ENCODE measurements at places on chromosomes 16 and 17.

DNA sequence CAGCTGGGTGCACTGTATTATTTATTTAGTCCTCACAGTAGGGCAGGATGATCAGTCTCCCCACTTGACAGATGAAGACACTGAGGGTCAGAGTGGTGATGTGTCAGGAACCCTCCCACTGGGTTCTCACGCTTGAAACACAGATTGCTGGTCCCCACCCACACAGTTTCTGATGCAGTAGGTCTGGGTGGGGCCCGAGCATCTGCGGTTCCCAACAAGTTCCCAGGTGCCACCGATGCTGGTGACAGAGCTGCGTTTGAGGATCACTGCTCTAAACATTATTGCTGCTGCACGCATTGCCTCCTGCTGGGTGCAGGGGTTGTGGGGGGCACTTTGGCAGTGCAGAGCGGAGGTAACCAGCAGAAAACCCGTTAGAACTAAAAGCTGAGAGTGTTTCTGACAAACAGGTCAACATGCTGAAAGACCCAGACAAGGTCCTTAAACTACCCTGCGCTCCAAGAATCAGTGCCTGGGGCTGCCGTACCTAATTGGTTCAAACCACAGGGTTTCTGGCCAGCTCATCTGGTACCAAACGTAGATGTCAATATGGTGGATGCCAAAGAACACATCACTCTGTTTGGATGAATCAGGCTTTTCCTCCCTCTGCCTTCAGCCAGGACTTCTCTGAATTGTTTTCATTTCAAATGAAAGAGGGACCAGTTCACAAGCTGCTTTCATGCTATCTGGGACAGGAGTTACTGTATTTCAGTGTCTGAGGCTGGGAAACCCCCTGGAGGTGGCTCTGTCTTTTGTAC, 76.0 kb downstream of the ABCC1 start:
- no peak for DNase-seq

DNA sequence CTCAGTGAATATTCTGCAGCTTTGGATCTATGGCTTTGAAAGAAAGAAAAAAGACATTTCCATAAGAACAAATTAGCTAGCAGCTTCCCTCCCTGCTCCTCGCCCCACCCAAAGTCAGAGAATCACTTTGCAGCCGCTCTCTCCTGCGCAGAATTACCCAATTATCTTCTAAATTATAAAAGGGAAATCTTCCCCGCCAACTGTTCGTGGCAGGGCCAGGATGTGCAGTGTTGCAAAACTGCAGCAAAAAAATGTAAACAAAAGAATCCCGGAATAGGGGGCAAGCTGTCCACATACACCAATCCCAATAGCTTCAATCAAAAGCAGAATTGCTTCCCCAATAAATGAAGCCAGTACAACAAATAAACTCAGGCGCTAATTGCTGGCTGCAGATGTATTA, 510.6 kb downstream of the RBFOX1 start:
- no peak for DNase-seq

DNA sequence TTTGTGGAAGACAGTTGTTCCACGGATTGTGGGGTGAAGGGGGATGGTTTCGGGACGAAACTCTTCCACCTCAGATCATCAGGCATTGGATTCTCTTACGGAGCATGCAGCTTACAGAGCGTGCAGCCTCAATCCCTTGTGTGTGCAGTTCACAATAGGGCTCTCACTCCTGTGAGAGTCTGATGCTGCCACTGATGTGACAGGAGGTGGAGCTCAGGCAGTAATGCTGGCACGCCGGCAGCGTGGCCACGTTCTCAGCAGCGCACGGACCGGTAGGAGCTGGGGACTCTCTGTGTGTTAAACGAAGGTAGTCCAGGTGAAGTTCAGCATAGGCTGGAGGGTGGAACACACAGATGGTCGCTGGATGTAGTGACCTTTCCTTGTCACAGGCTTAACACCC, 37.8 kb downstream of the SEC14L1 start:
- DNase-seq: no peak

DNA sequence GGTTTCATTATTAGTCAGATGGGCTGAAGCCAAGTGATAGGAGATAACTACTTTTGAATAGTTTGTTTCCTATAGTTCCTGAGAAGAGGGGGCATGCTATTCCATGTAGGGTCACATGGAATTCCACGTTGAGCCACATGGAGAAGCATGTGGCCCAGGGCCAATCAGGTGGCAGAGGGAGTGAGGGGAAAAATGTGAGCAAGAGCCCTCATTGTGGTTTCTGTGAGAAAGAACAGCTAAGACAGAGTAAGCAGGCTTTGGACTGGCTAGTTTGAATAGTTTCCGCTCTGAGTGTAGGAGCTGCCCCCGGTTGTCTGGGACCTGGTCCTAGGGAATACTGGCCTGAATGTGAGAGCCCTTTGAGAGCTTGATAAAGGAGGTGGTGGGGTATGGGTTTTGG, 69.9 kb upstream of the CNTNAP4 start:
- no peak for DNase-seq

GRCh38 chr16:88781140-88782077, 3.6 kb downstream of the PIEZO1 start:
- DNase-seq: no peak

GRCh38 chr17:19311016-19311415, 51.5 kb downstream of the B9D1 start:
- no peak for DNase-seq

DNA sequence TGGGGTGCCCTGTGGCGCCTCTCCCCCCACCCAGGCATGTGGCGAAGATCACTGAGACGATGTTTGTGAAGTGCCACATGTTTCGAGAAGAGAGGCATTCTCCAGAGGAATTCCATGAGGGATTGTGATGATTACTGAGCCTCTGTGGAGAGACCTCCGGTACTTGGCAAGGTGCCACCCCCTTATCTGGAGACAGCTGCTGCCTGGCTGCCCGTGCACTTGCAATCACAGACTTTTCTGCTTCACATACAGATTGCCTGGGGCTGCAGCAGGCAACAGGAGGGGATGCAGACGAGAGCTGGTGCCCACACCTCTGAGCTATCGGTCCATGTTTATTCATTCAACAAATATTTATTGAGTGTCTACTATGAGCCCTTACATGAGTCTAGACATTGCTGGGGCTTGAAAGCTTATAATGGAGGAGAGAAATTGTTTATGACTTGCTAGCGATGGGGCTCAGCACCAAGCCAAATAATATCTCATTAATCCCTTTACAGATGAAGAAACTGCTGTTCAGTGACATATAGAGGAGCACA, 317.2 kb upstream of the ZFHX3 start:
- no peak for DNase-seq

- no peak for DNase-seq
These were observed 56.1 kb downstream of the PLXDC1 start for GRCh38 chr17:39095309-39095686.

GRCh38 chr17:73187203-73187769, 5.6 kb upstream of the COG1 start:
- DNase-seq: no peak
